Stimulated activated CD8-positive, alpha-beta memory T cell treated with anti-CD3 and anti-CD28 coated beads, Interleukin-4, amount 100 ng/mL, for 1 hour (primary cell): ENCODE measurements at places on chromosomes 5 and 9.

DNA sequence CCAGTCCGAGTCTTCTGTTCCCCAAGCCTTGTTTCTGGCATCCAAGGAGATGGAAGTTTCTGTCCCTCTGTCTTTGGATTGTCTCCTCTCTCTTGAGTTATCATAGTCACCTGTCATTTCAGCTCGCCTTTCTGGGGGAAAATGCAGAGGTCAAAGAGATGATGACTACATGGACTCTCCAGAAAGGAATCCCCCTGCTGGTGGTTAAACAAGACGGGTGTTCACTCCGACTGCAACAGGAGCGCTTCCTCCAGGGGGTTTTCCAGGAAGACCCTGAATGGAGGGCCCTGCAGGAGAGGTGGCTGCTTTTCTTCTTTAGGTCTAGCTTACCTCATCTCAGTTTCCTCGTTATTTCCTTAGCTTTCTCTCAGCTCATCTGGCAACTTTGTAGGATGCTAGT, 25.1 kb downstream of the ERAP2 start:
- no peak for DNase-seq

GRCh38 chr9:133037775-133038515, 7.1 kb downstream of the GTF3C5 start:
- DNase-seq: no peak

GRCh38 chr5:102211165-102211564, 84.9 kb downstream of the SLCO4C1 start:
- no peak for DNase-seq

DNA sequence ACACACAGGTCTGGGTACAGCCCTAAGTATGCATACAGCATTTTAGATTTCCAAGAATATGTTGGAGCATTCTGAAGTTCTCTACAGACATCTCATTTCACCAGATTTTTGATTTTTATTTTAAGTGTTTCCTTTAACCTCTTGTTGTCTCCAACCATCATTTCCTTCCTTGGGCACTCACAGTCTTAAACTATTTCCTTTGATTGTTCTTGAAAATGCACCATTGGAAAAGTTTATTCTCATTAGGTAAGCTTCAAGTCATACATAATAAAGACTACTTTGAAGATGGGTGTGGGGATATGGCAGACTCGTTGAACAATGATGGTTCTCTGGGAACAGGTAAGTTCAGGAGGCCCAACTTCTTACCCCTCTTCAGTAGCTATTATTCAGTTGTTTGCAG, 1174.6 kb downstream of the CDH12 start:
- no peak for DNase-seq

- no peak for DNase-seq
Measured at GRCh38 chr9:111375062-111375461, 45.0 kb upstream of the OR2K2 start.

GRCh38 chr9:124293718-124294506, 36.2 kb downstream of the NEK6 start:
- no peak for DNase-seq

DNA sequence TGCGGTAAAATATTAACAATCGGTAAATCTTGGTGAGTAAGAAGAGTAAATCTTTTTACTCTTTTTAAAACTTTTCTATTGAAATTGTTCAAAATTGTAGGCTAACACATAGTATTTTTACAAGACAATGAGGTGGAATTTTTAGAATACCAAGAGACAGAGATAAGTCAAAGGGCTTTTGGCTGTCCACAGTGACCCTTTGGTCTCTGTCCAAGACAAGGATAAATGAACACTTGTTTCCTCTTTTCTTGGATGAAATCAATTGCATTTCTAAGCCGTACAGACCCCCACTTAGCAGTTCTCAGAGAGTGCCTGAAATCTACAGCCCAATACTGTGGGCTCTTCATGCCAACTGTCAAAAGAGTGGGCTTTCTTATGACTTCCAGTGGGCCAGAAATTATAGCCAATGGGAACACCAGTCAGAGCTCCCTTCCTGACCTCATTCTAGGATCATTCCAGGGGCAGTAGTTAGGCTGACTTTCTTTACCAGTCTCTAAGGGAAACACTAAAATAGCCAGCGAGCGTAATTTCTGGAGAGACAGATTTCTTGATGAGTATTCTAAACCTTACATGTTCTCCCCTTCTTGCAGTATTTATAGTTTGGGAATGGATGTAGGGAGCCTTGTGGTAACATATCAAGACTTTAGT, 74.1 kb downstream of the GALNT10 start:
- DNase-seq: no peak

DNA sequence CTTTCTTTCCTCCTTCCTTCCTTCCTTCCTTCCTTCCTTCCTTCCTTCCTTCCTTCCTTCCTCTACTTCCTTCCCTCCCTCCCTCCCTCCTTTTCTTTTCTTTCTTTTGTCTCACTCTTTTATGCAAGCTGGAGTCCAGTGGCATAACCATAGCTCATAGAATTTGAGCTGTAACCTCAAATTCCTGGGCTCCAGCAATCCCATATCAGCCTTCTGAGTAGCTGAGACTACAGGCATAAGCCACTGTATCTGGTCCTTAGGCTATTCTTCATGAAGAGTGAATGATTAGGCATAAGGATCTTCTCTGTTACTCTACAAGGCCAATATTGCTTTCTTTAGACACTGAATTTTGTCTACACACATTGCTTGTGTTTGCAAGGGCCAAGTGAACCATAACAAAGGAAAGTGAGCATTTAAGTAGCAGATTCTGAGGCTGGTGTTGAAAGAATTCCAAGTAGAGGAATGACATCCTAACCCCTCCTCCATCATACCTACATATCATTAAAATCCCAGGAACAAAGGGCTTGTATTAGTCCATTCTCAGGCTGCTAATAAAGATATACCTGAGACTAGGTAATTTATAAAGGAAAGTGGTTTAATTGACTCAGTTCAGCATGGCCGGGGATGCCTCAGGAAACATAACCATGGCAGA, 293.2 kb downstream of the HCN1 start:
- DNase-seq: no peak

GRCh38 chr5:96942911-96943310, 7.0 kb downstream of the LNPEP start:
- no peak for DNase-seq

- DNase-seq: no peak
Measured at GRCh38 chr5:140292212-140293036, 10.5 kb downstream of the PFDN1 start.

DNA sequence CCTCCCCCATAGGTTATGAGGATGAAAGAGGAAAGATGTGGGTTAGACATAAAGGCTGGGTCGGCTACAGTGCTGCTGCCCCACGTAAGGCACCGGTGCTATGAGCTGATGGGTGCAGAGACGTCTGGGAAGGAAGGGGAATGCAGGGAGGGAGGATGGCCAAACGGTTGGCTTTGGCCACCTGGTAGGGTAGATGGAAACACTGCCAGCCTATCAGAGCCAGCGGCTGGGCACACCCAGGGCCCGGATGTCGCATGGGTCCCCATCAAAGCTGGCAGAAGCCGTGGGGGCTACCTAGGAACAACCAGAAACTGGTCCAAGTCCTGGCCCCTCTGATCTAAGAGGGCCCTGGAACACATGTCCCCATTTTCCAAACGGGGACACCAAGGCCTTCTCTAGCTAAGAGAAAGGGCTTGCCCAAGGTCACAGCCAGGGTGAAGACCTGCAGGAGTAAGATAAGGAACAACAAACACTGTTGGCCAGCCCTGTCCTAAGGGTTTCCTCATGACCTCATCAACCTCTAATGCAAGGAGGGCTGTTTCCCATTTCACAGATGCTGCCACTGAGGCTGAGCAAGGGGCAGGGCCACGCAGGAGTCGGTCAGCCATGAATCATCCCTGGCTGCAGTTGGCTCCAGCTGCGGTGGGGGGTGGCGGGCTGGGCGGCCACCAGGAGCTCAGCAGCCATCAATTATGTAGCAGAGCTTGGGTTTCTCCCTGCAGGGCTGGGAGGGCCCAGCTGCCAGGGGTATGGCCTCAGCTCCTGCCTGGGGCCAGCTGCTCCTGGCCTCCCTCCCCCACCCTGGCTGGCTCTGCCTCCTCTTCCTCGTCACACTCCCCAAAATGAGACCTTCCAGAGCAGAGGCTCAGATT, 4.9 kb downstream of the SH3GLB2 start:
- DNase-seq: no peak

- DNase-seq: no peak
Measured at GRCh38 chr5:107184871-107185270, 485.9 kb downstream of the EFNA5 start.

DNA sequence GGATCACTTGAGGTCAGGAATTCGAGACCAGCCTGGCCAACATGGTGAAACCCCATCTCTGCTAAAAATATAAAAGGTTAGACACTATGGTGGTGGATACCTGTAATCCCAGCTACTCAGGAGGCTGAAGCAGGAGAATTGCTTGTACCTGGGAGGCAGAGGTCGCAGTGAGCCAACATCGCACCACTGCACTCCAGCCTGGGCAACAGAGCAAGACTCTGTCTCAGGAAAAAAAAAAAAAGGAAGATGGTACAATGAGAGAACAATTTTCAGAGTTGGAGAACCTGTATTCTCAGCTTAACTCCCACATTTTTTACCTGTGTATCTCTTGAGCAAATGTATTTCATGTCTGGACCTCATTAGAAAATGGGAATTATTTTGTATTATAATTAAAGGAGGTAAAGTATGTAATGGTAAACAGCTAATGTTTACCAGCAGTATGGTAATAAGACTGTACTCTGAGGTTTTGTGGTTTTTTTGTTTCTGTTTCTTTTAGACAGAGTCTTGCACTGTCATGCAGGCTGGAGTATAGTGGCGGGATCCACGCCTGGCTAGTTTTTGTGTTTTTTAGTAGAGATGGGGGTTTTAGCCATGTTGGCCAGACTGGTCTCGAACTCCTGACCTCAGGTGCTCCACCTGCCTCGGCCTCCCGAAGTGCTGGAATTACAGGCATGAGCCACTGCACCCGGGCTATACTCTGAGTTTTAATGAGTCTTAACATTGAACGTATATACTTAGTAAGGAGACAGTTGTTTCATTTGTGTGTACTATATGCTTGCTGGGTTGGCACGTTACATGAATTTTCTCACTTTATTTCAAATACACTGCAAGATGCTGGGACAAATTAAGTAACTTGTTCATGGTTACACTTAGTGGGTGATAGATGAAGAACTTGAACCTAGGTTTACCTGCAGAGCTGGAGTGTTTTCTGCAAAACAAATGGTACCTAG, 16.2 kb downstream of the UHRF2 start:
- DNase-seq: no peak
